ENCODE measurements at places on chromosomes 1 and 21.

DNA sequence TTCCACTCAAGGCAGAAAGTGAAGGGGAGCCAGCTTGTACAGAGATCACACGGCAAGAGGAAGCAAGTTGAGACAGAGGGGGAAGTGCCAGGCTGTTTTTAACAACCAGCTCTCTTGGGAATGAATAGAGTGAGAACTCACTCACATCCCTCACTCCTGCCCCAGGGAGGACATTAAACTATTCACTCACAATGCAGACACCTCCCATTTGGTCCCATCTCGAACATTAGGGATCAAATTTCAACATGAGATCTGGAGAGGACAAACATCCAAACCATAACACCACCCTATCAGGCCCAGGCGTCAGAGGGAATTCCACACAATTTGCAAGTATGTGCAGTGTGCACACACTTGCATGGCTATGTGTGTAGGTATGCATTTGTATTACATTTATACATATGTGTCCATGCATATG is 62.7 kb downstream of the DMAP1 start:
- no peak for DNase-seq

GRCh38 chr1:182688436-182689205 is 4.2 kb upstream of the RGS8 start:
- no peak for DNase-seq

DNA sequence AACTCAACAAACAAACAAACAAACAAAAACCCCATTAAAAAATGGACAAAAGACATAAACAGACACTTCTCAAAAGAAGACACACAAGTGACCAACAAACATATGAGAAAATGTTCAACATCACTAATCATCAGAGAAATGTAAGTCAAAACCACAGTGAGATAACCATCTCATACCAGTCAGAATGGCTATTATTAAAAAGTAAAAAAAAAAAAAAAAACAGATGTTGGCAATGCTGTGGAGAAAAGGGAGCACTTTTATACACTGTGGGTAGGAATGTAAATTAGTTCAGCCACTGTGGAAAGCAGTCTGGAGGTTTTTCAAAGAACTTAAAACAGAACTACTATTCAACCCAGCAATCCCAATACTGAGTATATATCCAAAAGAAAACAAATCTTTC is 94.7 kb downstream of the PLPP3 start:
- DNase-seq: no peak

DNA sequence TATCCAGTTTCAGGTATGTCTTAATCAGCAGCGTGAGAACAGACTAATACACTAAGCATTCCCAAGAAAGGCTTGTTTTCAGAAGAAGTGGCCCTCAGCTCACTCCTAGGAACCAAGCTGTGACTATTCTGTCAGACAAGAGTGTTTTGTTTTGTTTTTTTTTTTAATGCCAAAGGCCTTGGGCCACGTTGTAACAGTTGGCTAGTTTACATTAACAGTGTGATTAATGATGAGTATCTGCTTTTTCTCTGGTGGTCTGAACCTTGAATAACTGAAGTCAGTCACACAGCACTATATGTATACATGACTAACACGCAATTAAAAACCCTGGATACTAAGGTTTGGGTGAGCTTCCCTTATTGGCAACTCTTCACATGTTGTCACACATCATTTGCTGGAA is 21.9 kb downstream of the DPYD start:
- DNase-seq: no peak

DNA sequence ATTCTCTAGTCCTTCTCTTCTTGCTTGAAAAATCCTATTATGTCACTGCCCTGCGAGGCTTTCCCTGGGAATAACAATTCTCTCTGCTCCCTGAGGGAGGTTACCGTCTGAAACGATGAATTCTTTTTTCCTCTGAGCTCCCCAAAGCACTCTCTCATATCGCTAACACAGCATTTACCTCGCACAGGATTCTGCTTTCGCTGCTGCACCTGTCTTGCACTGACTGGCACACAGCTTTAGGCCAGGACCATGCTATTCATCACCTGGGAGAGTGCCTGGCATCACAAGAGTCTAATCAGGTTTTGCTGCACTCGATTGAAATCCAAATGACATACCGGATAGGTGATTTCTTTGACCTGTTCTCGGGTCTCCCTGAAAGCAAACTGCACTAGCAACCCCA is 52.8 kb upstream of the GNG4 start:
- no peak for DNase-seq

DNA sequence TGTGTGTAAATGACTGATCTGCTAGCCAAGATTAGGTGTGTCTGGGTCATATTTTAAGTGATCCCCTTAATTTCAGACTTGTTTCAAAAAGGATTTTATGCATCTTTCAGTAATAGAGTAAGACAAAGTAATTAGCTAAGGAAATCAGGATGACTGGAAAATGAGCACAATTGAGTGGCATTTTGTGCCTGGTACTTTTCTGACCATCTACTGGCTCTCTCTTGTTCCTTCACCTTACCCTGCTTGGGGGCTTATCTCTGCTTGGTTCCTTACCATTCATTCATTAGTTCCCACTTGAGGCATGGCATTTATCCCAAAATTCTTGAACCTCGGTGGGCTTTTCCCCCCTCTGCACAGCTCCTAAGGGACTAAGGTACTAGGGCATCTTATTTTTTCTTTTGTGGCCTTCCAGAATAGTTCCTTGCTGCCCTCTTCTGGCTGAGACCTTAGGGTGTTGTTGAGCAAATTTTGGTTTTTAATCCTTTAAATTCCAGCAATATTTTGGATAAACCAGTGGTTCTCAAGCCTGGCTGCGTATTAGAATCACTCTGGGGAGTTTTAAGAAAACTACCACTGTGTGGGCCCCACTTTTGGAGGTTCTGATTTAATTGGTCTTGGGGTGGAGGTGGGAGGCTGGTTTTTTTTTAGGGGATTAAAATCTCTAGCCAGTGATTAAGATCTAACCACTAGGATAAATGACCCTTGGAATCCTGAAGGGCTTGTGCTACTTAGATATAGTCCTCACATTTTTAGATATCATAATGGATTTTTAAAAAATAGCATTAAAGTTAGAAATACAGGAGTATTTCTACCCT is 50.8 kb downstream of the HS2ST1 start:
- DNase-seq: no peak

Data from GM12892 (cell line).